Neural crest cell (in vitro differentiated cells): ENCODE measurements at places on chromosomes 3 and 15. TPM values are rescaled to one million over a fixed set of nuclear protein-coding genes. Genes with fewer than 3 reads are reported as not detected.

GRCh38 chr3:44893097-44893496 lies 18.7 kb downstream of the TGM4 start:
- no peak for DNase-seq

DNA sequence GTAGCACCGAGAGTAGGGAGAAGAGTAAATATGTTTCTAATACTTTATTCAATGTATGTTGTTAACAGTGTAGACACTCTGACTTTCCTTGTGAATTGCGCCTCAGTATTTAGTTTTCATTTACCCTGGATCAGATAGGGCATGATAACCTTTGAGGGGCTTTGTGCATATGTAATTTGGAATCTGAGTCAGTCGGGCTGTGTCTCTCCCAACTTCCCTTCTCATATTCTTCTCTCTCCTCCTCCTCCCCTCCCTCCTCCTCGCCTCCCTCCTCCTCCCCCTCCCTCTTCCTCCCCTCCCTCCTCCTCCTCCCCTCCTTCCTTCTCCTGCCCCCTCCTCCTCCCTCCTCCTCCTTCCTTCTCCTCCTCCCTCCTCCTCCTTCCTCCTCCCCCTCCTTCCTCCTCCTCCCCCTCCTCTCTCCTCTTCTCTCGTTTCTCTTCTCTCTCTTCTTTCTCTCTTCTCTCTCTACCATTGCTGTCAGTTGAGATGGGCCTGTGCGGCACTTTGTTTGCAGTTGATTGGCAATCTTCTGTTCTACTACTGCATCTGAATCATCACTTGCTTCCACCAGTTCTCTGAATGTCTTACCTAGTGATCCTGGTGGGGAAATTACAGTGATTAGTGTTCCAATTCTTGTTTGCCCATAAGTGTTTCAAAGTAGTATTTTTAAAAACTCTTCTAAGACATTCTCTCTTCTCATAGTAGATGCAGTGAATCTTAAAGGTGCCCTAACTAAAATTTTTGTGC lies 162.3 kb downstream of the PGPEP1L start:
- no peak for DNase-seq

- DNase-seq: no peak
Measured at GRCh38 chr3:185837414-185837813, 12.6 kb upstream of the IGF2BP2 start.

DNA sequence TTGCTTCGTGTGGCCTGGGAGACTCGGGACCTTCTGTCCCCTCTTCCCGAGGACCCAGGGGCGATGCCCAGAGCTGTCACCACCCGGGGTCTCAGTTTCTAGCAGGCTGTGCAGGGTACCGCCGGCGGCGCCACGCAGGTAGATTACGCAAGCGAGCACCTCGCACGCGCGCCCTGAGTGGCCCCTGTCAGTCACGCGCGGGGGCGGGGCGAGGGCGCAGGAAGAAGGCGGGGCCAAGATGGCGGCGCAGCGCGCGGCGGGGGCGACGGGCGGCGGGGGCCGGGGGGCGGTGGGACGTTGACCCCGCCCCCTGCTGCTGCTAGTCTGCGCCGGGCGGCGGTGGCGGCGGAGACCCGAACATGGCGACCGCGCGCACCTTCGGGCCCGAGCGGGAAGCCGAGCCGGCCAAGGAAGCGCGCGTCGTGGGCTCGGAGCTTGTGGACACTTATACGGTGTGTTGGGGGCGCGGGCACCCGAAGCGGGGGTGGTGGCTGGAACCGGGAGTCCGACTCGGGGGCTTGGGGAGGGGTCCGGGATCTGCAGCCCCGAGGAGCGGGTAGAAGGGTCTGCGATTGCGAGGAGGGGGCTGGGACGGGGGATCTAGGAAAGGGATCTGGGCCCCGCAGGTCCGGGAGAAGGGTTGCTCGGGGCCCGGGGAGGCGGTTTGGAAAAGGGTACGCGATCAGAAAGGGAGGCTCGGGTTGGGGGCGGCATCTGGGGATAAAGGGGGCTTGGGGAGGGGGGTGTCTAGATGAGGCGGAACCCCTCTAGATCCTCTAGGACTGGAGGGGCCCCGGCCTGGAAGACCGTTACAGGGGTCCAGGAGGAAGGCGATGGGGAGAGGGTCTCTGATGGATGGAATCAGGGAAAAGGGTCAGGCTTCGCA lies at the start of gene NISCH:
Gene NISCH, plus strand, starts transcription at position 322 of the 886 bp plus-strand sequence. Its CDS starts 38 bp downstream, at position 360.
- DNase-seq: peak; percentile 90

DNA sequence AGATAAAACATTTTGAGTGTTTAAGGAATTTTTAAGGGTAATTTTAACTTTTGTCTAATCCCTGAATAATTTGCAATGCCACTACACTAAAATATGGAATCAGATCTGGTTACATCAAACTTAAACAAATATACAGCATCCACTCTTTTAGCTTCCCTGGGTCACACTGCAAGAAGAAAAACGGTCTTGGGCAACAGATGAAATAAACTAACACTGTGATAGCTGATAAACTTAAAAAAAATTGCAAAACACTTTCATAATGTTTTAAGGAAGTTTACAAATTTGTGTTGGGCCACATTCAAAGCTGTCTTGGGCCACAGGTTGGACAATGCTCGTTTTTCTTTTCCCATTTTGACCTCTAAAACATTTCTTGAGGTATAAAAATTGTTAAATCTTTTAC lies 34.3 kb downstream of the CCDC66 start:
- no peak for DNase-seq

- DNase-seq: no peak
Measured at GRCh38 chr3:142961539-142961938, 1.9 kb downstream of the PAQR9 start.

COPG1 gene
- 116 and 122 TPM in 2 replicates for total RNA-seq

- no peak for DNase-seq
Measured at GRCh38 chr15:68375716-68376220, 56.2 kb downstream of the ITGA11 start.

DNA sequence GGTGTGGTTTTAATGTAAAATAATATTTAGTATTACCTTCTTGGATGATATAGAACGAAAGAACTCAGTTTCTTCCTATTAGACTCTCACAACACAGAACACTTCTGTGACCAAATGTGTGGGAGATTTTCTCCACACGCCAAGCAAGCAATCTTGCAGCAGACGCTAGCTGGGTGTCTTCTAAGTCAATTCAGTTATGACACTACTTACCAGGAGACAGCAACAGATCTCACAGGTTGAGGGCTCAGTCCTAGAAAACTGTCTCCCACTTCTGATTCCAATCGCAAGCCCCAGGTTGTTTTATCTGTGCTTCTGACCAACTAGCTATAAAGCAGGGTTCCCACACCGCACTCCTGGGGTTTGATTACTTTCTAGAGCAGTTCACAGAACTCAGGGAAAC lies 41.2 kb downstream of the HERC1 start:
- no peak for DNase-seq

DNA sequence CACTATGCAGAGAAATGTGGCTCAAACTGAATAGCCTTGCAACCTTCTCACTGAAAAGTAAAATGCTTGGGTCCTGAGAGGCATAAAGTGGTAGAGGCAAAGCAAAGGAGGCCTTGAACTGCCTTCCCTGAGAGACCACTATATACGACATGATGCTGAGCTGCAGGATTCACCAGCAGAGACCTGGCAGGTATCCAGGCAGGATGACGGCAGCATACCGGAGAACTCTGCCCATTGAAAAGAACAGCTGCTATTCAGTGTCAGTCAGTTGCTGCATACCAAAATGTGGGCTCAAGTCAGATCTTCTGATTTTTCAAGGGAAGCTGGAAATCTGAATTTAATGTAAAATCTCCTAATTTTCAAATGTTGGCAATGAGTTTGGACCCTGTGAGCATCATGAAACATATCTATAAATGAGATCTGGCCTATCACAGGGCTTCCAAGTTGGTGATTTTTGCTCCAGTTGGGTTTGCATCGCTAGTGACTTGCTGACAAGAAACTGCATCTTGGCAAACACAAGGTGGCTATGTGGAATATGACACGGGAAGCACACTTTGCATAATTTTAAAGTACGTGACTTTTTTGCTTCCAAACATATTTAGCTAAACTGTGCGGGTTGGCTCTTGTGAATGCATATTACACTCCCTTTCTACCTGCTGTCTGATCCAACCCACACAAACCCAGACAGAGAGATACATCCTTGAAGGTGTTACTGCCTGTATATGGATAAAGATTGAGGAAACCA lies 529.0 kb downstream of the AGBL1 start:
- no peak for DNase-seq

- DNase-seq: no peak
Measured at GRCh38 chr15:49934487-49934886, 184.5 kb downstream of the ATP8B4 start.

IL17RB gene
- total RNA-seq: 2.4 and 3.1 TPM in 2 replicates

DNA sequence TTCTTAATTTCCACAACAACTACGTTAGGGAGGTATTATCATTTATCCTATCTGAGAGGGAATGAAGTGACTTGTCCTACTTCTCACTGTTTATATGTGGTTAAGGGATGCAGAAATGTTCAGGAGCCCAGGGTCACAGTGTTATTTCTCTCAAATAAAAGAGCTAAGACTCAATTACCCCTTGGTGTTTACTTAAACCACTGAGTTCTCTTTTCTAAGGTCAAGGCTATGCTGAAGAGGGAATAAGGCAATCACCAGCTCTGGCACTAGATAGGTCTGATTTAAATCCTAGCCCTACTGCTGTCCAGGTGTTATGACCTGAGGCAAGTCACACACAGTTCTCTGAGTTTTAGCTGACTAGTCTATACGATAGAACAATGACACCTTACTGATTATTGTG lies 35.7 kb upstream of the BCL6 start:
- DNase-seq: no peak

- peak; percentile 73 for DNase-seq
Measured at GRCh38 chr15:67967871-67968431, 86.2 kb upstream of the PIAS1 start.

DNA sequence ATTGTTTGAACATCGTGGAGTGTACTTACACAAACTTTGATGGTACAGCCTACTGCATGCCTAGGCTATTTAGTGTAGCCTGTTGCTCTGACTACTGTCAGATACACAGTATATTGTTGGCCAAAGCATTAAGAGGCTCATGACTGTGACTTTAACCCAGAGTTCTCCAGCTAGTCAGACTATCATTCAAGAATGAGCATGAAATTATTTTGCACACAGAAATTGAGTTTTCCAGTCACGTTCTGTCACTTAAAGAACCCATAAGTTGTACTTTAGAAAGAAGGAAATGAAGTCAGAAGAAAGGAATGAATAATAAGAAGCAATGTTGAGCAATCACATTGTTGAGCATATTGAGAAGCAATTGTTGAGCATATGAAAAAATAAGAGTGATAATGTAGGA lies 37.6 kb upstream of the SLC22A13 start:
- no peak for DNase-seq

SNURF gene
- total RNA-seq: 12.1 and 14.0 TPM in 2 replicates

GRCh38 chr3:39937874-39938273 lies 128.5 kb downstream of the MYRIP start:
- DNase-seq: no peak

- peak; percentile 73 for DNase-seq
Measured at GRCh38 chr15:47717036-47717612, at the start of gene SEMA6D. Gene SEMA6D, plus strand, starts transcription at chr15:47717505. Its CDS starts 42,294 bp downstream, at chr15:47759799.

FOXL2NB gene
- total RNA-seq: not detected in 2 replicates

GRCh38 chr3:10006048-10006761 lies 19.6 kb upstream of the EMC3 start:
- no peak for DNase-seq

DNA sequence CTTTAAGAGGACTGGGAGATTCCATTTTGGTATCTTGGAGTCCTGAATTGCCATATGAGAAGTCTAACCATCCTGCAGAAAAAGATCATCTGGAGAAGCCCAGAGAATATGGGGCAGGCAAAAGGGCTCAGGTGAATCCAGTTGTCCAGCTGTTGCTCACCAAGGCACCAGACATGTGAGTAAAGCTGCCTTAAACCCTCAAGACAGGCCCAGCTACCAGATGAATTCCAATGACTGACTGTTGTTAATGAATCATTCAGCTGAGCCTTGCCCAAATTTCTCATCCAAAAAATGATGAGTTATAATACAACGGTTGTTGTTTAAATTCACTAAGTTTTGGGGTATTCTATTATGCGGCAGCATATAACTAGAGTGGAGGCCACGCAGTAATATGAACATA lies 22.0 kb upstream of the NANOGP8 start:
- DNase-seq: no peak

SENP8 gene
- total RNA-seq: 4.3 and 5.5 TPM in 2 replicates

ROPN1 gene
- total RNA-seq: not detected in 2 replicates

DNA sequence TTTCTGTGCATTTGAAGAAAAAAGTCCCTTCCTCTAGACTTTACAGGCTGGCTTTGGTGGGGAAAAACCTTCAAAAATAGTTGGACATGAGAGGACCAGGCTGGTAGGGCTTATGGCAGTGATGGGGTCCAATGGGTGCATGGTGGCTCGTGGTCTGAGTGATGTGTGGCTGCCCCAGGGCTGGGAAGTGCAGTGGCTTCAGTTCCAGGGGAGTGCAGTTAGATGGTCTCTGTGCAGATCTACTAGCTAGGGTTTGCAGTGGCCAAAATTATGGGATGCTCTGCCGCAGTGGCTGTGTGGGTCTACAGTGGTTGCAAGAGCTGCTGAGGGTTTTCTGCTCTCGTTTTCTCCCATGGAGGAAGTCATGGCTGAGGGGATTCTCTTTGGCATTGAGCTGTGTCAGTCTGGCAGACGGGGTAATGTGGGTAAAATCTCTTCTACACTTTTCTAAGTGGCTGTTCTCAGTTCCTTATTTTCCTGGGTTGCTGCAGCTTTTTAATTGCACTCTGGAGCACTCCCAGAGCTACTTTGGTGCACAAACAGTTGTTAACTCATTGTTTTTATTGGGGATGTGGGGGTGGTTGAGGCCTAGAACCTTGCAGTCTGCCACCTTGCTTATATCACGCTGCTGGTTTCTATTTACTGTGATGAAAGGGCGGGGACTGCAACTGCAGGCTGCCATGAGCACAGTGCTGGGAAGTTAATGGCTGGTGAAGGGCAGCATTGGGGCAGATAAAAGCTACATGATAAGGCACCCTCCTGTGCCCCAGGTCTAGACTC lies 1324.6 kb downstream of the NSUN3 start:
- DNase-seq: no peak

GRCh38 chr3:193080821-193081365 lies 160.1 kb upstream of the PLAAT1 start:
- no peak for DNase-seq

- DNase-seq: no peak
Measured at GRCh38 chr15:52357949-52358348, 62.3 kb upstream of the MYO5C start.

MASP1 gene
- 0.58 and 1.4 TPM in 2 replicates for total RNA-seq

CRABP1 gene
- total RNA-seq: 753 and 803 TPM in 2 replicates

DNA sequence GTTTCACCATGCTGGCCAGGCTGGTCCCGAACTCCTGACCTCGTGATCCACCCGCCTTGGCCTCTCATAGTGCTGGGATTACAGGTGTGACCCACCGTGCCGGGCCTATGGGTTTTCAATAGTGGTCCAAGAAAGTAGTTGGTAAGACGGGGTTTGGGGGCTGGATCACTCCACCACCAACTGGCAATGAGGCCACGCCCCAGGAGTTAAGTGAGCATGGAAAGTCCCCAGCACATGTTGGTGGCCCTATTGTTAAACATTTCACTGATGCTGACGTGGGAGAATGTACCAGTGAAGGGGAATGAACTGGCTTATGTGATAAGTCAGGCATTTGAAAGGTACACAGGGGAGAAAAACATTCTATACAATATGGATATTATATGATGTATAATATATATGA lies 80.4 kb downstream of the CHRD start:
- no peak for DNase-seq

TMEM108 gene
- 5.3 and 5.8 TPM in 2 replicates for total RNA-seq
